ENCODE measurements at places on chromosomes 12 and 14. TPM values are rescaled to one million over a fixed set of nuclear protein-coding genes. Genes with fewer than 3 reads are reported as not detected.

The RERG gene
- total RNA-seq, result not detected

The RHEBL1 gene
- 5.3 TPM for total RNA-seq

- no peak for DNase-seq
- H3K4me1 ChIP-seq, result no peaks in the 10 kb centered on the region
These were observed 30.5 kb downstream of the FZD10 start for GRCh38 chr12:130192642-130193345.

DNA sequence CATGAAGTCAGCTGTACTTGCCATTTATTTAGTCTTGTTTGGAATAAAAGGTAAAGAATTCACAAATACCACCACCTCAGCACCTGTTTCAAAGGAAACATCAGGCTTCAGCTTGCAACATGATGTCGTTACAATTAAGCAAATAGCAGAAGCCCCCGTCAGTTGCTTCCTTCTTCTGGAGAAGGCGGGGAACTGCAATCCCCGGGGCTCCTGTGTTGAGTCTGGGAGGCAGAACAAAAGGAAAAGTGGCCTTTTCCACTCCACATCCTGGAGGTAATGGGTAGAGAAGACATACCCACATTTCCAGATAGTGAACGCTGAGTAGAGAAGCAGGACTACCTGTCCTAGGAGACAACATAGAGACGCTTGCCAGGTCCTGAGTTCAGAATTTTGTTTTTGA is 92.8 kb downstream of the DNAH10 start:
- H3K27ac ChIP-seq, result no peak overlapping the region
- peaks cover 12% of the 10 kb centered on the region for H3K27me3 ChIP-seq
- no peaks in the 10 kb centered on the region for H3K36me3 ChIP-seq
- H3K4me3 ChIP-seq, result no peak overlapping the region
- DNase-seq, result no peak

DNA sequence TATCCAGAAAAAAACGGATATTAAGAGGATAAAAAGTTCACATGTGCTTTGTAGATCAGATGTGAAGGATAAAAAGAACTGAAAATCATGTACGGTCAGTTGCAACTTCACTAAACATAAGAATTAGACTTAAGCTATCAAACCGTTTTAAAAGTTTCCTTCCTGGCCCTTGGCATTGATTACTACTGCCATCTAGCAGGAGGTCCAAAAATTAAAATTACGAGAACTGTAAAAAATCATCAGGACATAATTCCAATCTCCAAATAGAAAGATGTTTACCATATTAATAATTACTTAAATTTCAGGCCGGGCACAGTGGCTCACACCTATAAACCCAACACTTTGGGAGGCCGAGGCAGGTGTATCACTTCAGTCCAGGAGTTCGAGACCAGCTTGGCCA is 7.9 kb downstream of the WDR89 start:
- DNase-seq, result no peak
- H3K36me3 ChIP-seq, result peaks cover 6% of the 10 kb centered on the region
- H3K4me1 ChIP-seq, result peaks cover 3% of the 10 kb centered on the region
- H3K27ac ChIP-seq, result no peak overlapping the region

- DNase-seq, result no peak
- H3K4me1 ChIP-seq, result no peaks in the 10 kb centered on the region
- no peaks in the 10 kb centered on the region for H3K36me3 ChIP-seq
- peaks cover 19% of the 10 kb centered on the region for H3K27me3 ChIP-seq
- no peak overlapping the region for H3K4me3 ChIP-seq
- H3K27ac ChIP-seq, result no peak overlapping the region
These were observed 150.4 kb downstream of the PHETA1 start for GRCh38 chr12:111218499-111218898.
